ENCODE measurements at places on chromosomes 13 and 19.

GRCh38 chr13:108049211-108049610, 166.1 kb downstream of the LIG4 start:
- DNase-seq: no peak

GRCh38 chr13:41780715-41781706, 179.9 kb downstream of the VWA8 start:
- DNase-seq: no peak

DNA sequence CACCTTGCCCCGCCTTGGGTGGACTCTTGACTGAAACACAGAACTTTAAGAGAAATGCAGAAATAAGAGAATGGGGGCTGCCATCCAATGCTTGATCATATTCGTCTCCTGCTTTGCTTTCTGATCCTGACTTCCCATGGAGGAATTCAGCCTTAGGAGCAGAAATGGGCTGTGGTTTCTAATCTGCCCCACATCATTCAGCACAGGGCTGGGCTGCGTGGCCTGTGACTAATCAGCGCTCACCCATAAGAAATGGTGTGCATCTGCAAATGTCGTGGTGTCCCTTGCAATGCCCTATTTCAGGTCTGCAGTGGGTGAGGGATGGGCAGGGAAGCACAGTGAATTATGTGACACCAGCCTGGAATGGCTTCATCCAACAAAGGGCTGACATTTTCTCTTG, 60.7 kb upstream of the URI1 start:
- DNase-seq: no peak

DNA sequence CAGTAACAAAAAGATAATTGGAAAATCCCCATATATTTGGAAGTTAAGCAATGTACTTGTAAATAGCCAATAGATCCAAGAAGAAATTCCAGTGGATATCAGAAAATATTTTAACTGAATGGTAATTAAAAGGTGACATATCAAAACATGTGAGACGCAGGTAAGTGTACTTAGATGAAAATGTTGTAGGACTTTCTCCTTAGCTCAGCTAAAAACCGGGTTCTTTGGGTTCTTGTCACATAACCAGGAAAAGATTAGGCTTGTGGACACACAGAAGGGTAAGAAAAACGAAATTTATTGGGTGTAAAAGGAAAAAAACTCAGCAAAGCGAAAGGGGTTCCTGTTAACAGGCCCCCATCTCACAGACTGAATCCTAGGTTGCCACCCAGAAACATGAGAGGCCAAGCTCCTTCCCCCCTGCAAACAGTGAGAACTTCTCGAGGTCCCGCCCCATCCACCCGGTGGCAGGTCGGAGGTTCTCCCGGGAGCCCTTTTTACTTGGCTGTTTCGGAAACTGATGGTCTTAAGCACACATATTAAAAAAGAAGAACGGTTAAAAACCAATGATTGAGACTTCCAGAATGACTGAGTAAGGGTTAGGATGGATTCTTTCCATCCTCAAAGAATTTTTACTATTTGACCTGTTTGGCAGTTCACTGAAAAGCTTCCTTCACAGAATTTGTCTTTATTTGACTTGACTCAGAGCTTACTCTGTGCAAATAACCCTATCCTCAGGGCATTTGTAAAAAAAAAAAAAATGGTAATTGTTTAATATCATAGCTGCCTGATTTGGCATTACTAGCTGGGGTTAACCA, 3.1 kb upstream of the CCDC70 start:
- DNase-seq: no peak

DNA sequence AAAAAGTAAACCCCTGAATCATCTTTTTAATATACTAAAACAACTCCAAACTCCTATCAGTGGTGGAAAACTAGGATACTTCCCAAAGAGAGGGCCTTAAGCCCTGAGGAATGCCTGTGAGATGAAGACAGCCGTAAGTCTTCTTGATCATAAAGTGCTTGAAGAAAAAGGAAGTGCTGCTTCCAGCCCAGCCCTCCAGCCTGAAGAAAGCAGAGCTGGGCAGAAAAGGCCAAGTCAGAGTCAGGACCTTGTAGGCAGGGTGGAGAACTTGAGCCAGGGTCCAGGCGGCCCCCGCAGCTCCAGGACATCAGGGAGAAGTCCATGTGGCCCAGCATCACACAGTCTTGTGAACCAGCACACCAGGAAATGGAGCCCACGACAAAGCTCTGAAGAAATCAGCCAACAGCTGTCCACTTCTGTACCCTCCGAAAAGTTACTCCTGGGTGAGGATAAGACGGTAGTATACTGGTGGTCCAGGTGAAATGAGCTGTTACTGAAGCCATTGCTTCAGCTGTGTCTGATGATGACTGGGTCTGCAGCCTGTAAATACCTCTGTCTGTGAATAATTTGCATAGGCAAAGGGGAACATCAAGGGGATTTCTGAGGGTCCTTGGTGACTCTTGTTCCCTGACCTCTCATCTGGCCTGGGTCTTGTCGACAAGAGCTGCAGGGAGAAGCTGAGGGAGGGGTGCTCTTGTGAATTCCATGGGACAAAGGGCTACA, 18.7 kb upstream of the CRYL1 start:
- DNase-seq: no peak

GRCh38 chr13:26855921-26856320, 95.3 kb upstream of the GPR12 start:
- no peak for DNase-seq

- DNase-seq: no peak
Observed at GRCh38 chr13:33550885-33551284, 265.3 kb upstream of the STARD13 start.

DNA sequence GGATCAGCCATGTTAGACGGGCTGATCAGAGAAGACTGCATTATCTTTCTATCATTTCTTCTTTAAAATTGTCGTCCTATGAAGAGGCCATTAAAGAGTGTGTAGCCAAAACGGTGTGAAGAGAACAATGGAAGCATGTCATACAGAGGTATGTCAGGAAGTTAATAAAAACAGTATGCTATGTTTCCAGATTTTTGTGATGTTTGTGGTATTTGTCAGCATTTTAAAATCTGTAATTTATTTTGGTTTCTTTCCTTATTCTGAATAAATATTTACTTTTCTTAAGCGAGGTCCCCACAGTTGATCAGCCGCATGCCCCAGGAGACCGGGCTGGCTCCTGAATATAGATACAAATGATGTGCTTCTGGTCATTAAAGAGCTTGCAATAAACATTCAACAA, 142.9 kb upstream of the SERP2 start:
- no peak for DNase-seq

DNA sequence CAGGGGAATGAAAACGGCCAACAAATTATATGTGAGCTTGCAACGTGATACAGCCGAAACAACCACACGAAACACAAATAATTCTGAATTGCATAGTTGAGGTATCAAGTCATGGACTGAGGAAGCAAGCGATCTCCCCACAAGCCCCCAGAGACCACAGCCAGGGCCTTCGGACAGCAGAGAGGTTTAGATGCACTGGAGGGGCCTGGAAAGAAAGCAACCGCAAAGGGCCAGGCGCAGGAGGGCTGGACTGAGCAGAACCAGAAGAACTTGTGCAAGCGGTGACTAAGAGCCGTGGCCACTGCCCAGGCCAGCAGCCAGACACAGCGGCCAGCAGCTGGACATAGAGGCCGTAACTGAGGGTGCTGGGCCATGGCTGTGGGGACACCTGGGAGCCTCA, 131.4 kb downstream of the TNFRSF19 start:
- DNase-seq: no peak

GRCh38 chr13:20127562-20128458, 33.0 kb downstream of the GJA3 start:
- peak; percentile 48 for DNase-seq

- no peak for DNase-seq
Observed at GRCh38 chr13:19179916-19180315, 1.7 kb downstream of the TUBA3C start.

All from CD4-positive, alpha-beta memory T cell (primary cell).